ENCODE measurements at places on chromosomes 13 and 19.
A peak's percentile ranks its signal among the peaks of the same experiment; 100 is the strongest.

DNA sequence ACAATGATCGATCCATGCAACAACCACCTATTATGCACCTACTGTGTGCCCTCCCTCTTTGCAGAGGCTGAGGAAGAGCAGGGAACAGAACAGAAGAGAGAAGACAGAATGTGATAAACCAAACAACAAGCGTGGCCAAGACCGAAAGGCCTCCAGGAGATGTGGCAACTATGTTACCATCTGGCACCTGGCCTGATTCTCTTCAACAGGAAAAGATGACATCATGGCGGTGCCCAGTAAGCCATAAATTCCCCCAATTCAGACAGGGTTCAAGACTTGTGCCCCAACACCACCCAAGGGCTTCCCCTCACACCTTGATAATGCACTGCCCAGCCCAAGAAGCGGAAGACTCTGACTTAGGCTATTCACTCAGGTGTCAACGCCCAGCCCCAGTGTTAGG is 44.3 kb downstream of the SLC7A1 start:
- no peak for DNase-seq

- DNase-seq: no peak
These were observed 93.7 kb downstream of the FRY start for GRCh38 chr13:32125221-32125689.

DNA sequence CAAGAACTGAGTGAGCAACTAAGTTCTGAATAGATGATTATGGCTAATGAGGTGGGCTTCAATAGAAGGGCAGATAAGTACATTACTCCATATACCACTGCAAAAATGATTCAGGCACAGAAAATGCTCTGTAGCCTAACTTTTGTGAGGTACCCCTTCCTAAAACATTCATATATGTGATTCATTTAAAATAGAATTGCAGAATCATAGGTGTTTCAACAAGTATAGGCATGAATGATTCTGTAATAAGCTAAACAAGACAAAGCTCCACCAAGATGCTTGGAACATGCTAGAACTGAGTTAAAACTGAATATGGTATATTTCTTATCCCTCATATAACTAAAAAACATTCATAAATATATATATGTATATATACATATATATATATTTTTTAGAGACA is 12.1 kb downstream of the KBTBD7 start:
- DNase-seq: no peak

GRCh38 chr19:14412324-14412995 is 6.7 kb downstream of the DDX39A start:
- DNase-seq: no peak

GRCh38 chr13:34419025-34419424 is 523.0 kb upstream of the NBEA start:
- no peak for DNase-seq

GRCh38 chr19:5983367-5983955 is 5.5 kb upstream of the RANBP3 start:
- no peak for DNase-seq

DNA sequence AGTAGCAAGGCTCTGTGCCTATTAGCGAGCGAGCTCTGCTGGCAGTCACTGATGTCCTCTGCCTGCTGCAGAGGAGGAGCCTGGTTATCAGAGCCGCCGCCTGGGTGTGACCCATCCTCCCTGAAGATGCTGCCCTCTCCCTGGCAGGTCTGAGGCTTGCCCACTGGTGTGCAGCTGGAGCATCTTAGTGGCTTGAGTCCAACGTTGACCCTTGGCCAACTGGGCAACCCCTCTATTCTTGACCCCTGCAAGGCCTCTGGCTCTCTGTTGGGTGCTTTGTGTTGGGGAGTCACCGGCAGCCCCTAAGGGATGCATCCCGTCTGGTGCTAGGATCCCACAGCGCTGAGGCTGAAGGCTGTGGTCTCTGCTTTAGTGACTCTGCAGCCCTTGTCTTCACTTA is 277.9 kb upstream of the SOX1 start:
- DNase-seq: no peak

DNA sequence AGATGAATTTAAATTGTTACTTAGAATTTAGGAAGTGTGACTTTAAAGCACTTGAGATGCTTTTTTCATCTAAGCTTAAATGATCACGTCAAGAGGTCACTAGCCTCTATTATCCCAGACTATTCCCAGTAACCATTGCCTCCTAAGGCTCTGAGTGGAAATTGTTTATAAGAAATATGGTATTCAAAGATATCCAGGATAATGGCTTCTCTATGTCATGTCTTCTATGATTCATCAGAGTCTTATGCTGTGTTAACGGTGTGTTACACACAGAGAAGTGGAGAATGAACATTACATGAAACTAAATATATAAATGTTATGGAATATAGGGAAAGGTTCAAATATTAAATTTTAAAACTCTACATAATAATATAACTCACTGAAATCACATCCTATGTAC is 79.8 kb upstream of the NBEA start:
- no peak for DNase-seq

DNA sequence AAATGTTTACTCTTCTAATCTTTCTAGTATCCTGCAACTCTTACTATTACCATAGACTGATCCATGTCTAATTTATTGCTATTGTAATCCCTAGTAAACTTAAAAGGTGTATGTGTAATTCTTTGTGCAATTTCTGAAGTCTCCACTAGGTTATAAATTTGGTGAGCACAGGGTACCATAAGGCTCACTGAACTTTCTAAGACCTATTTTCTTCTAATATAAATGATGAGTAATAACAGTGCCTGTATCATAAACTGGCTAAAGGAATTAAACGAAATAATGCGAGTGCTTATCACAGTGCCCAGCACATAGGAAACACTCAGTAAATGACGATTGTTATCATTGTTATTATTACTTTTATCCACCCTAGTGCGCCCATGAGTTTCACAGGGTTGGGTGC is 119.1 kb downstream of the KLF12 start:
- peak; percentile 9 for DNase-seq

GRCh38 chr19:41531438-41532311 is 44.3 kb upstream of the CEACAM21 start:
- peak; percentile 65 for DNase-seq

- peak; percentile 28 for DNase-seq
These were observed 43.4 kb upstream of the MAP3K10 start for GRCh38 chr19:40147693-40148347.

GRCh38 chr13:29434217-29434945 is 161.1 kb downstream of the SLC7A1 start:
- DNase-seq: no peak

- DNase-seq: no peak
These were observed 92.3 kb downstream of the COL4A1 start for GRCh38 chr13:110214637-110215036.

DNA sequence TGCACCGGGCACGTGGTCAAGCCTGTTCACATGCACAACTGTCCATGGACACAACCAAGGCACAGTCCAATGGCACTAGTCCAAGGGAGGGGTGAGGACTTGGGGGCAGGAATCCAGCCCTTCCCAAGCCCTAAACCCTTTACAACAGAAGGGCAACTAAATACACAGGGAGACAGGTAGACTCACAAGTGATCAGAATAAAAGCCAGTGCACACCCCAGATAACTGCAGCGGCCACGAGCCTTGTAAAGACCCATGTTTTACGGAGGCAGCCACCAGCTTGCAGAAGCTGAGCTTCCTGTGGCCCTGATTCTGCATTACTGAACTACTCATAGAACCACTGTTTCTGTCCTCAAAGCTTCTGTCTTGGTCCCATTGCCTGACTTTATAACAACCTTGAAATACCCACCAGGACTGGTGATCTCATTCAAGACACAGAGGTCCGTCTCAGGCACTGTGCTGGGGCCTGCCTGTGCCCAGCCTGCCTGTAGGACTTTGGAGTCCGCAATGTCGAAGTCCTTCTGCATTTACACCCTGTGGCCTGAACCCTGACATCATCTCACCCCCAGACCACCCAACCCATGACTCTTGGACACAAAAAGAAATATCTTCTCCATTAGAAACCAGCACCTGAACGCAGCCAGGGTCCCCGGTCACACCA is 181.2 kb downstream of the COL4A1 start:
- DNase-seq: no peak

DNA sequence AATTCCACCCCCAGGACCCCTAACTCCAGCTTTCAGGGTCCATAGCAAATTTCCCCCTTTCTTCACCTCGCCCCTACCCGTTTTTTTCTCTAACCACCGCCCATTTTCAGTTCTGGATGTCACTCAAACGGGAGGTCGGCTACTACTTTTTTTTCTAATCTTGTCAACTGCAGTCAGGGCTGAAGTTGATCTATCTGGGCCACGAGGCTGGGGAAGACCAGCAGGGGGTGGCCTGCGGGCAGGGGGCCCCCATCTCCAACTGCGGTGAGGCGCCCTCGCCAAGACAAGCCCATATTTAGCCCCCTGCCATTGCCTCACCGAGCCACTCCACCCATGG is 748 bp downstream of the LHFPL6 start:
- DNase-seq: no peak

DNA sequence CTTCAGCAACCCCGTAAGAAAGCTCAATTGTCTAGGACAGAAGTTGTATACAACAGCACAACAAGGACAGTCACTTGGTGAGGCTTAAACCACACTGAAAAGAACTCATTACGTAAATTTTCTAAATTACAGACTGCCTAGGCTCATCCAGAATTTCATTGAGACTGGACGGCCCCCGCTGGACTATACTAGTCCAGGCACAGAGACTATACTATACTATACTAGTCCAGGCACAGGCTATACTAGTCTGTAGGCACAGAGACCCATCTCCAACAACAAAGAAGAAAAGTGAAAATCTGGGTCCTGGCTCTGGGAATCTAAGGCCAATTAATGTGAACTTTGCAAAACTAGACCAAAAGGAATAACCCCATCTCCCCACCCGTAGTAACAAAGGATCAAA is 700 bp downstream of the ZNF816 start:
- no peak for DNase-seq

- DNase-seq: no peak
These were observed 114.3 kb upstream of the SERP2 start for GRCh38 chr13:44259045-44260027.

GRCh38 chr19:2668175-2668763 is 34.2 kb downstream of the GNG7 start:
- DNase-seq: no peak

DNA sequence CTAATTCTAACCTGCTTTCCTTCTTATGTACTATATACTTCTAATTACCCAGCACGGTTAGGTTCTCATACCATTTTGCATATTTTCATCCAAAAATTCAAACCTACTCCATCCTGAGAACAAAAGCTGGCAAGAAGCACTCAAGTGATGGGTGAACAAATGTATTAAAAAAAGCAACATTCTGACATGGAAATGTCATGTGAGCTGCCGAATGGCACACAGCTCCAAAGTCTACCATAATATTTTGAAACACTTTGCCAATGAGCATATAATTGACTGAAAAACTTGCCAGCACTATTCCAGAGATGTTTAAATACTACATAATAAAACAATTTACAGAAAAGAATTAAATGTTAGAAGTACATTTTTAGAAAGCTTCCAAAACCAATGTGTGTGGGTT is 274.6 kb downstream of the ENOX1 start:
- no peak for DNase-seq

GRCh38 chr19:14786421-14786851 is 8.1 kb upstream of the ADGRE2 start:
- no peak for DNase-seq

DNA sequence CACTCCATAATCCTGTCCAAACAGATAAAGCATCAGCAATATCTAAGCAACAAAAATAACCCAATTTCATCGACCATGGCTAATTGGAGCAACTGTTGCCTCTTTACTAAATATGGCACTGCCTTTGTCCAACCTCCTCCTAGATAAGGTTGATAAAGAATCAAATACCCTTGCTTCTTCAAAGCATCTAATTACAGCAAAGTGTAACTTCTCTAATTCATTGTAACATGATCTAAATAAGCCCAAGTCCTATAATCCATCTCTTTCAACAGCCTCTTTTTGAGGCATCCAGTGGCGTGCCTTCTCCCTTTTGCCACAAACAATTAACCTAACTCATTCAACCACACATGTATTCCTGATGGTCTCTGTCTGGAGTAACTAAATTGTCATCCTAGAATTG is 81.7 kb upstream of the KLHL1 start:
- DNase-seq: no peak

DNA sequence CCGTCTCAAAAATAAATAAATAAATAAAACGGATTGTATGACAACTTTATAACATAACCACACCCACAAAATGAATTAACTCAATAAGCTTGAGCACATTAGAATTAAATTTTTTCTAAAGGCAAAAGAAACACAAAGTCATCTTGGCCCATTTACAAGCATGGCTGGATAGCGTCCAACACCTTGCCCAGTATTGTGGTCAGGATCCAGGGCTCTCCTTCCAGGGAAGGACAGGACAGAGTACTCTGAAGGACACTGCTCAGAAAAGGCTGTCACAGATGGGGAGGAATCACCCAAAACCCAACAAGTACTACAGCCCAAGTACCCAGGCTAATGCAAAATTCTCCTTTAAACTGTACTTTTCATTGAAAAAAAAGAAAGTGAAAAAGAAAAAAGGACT is 27.1 kb downstream of the SUGP2 start:
- no peak for DNase-seq

GRCh38 chr13:51066091-51066831 is 44.8 kb downstream of the C13orf42 start:
- DNase-seq: no peak

GRCh38 chr13:93881411-93881810 is 598.1 kb downstream of the DCT start:
- peak; percentile 14 for DNase-seq

- no peak for DNase-seq
These were observed 1.6 kb downstream of the MIDN start for GRCh38 chr19:1249990-1250436.

GRCh38 chr13:50735071-50735470 is 108.4 kb downstream of the DLEU7 start:
- no peak for DNase-seq

GRCh38 chr19:41328157-41328841 is 18.3 kb downstream of the CCDC97 start:
- no peak for DNase-seq

GRCh38 chr19:42831221-42832019 is 48.1 kb downstream of the PSG1 start:
- DNase-seq: no peak

DNA sequence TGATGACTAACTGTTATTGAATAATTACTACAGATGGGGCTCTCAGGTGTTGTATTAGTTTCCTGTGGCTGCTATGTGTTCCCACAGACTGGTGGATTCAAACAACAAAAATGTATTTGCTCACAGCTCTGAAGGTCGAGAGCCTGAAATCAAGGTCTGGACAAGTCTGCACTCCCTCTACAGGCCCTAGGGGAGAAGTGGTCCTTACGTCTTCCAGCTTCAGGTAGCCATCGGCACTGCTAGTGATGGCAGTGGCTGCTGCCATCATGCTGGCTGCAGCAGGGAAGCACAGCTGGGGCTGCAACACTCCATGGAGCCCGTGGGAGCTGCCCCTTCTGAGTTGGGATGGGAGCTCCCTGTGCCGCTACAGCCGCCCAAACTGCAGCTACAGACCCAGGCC is 1.9 kb downstream of the TEX26 start:
- no peak for DNase-seq

- DNase-seq: no peak
These were observed 110.8 kb downstream of the RXFP2 start for GRCh38 chr13:31850041-31850555.

- peak; percentile 10 for DNase-seq
These were observed 427.9 kb downstream of the ZNF536 start for GRCh38 chr19:30799865-30800755.

All from ACHN (cell line).